CD4-positive, alpha-beta T cell treated with Interleukin-6 at 100 ng/mL for 8 hours (primary cell): ENCODE measurements at places on chromosomes 6 and 20.

- DNase-seq: no peak
Measured at GRCh38 chr6:169577974-169578373, 123.9 kb downstream of the WDR27 start.

DNA sequence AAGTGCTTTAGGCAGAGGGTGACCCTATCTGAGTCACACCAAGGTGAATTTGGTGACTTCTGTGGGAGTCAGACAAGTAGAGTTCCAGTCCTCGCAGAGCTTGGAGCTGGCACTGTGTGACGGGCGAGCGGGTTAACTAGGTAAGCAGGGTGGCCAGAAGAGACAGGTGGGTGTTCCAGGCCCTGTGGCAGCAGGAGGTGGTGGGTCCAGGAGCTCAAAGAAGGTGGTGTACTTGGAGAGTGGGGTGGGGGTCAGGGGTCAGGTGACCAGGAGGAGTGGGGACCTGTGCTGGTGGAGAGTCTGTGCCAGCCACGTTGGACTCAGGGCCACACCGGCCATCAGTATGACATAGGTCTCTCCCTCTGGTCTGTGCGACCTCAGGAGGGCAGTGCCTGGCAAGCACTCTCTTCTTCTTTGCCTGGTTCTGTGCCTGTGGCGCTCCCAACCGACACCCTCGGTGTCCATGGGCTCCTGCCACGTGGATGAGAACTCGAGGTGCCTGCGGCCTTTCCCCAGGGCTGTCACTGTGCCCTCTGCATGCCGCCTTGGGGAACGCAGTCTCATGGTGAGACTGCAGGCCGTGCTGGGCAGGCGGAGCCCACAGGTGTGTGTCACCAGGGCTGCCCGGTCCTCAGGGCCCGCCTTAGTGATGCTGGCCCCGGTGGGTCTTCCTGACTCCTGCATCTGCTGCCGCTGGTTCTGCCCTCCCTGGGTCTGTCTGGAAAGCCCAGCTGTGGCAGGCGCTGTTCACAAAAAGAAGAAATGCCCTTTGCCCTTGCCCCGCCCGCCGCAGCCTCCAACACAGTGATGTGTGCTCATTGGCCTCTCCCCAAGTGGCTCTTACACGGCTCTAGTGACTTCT is 1.6 kb downstream of the MRGBP start:
- no peak for DNase-seq

DNA sequence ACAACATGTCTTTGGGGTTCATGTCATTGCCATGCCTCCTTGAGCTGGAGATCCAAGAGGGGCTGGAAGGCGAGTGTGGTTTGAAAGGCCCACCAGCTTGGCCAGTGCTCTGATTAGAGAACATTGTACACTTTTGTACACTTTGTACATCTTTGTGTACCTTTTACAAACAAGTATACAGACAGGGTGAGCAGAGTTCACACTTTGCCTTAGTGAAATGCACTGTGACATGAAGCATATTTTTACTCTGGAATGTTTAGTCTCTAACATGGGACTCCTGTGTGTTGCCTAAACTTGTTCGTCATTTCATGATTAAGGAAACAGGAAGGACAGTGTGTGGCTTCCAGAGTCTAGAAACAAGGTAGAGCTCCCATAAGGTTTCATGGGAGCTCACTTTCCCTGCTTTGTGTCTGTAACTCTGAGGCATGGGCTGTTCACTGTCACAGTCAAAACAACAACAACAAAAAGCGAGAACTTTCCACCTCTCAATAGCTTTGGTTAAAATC is 225.8 kb upstream of the SOX4 start:
- DNase-seq: no peak

- no peak for DNase-seq
Measured at GRCh38 chr20:54067606-54068174, 2.7 kb downstream of the BCAS1 start.

GRCh38 chr6:53493635-53494025 is 51.3 kb downstream of the GCLC start:
- no peak for DNase-seq

- no peak for DNase-seq
Measured at GRCh38 chr6:119314885-119315272, 34.7 kb downstream of the MAN1A1 start.

DNA sequence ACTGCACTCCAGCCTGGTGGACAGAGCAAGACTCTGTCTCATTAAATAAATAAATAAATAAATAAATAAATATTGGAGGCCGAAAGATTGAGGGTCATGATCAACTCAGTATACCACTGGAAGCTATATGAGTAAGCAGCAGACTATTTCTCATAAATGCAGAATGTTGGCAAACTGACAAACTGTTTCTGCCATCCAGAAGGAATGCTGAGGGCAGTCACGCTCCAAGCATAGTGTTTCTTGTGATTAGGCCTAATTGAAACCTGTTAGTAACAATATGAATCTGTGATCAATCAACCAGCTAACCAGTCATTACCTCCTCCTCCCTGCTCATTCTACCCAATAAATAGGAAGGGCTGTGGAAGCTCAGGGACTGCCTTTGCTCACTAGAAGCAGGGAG is 15.2 kb upstream of the KCNK15 start:
- DNase-seq: no peak

- DNase-seq: no peak
Measured at GRCh38 chr6:89874438-89874837, 19.8 kb upstream of the GJA10 start.

DNA sequence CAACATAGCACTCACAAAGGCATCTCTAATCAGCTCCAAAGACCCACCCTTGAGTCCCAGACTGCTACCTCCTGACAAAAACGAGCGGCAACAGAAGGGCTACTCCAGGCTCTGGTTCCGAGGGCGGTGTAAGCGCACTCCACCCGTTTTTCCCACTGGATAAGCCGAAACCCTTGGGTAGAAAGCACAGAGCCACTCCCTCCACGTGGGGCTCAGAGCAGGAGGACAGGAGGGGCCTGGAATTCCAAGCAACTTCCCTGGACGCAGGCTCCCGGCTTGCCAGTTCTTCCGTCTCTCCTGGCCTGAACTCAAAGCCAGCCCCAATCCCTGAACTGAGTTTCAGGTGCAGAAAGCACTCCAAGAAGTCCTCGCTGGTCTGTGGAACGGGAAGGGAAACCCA is 7.4 kb downstream of the GMEB2 start:
- no peak for DNase-seq

- DNase-seq: no peak
Measured at GRCh38 chr20:24366336-24367004, 103.0 kb upstream of the SYNDIG1 start.

DNA sequence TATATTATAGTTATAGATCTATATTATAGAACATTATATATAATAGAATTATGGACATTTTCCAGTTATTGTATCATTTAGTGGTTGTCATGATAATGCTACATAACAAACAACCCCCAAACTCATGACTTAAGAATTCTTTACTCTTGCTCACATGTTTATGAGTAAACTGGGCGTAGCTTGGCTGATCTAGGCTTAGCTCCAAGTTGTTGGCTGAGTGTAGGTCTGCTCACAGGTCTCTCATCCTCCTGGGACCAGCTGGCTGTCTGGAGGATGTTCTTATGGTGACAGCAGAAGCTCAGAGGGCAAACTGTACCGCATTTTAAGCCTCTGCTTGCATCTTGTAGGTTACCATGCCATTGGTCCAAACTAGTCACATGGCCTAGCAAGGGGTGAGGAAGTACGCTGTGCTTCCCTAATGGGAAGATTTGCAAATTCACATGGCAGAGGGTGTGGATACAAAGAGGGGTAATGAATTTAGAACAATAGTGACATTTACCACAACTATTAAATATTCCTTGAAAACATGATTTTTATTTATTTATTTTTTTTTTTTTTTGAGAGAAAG is 34.2 kb downstream of the ARHGAP40 start:
- no peak for DNase-seq

DNA sequence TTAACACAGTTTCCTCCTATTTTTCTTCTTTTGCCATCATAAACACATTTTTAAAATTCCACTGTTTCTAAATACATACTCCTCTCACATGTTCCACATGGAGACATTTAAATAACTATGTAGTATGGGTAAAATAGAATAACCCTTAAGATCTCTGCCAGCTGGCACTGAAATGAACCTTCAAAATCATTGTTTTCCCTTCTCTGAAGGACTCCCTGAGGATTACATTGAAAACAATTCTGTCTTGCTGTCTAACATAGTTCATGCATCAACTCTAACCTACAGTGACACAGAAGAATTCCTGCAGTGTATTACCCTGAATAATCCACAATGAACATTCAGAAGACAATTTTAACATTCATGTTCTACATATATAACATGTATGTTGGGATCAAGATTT is 1361.8 kb upstream of the CITED2 start:
- DNase-seq: no peak

- no peak for DNase-seq
Measured at GRCh38 chr6:166167801-166168615, at the start of gene TBXT. TBXT (minus strand) TSS chr6:166167851; CDS start chr6:166167591, 260 bp downstream.

GRCh38 chr6:3297909-3298308 is 39.2 kb downstream of the PSMG4 start:
- no peak for DNase-seq

DNA sequence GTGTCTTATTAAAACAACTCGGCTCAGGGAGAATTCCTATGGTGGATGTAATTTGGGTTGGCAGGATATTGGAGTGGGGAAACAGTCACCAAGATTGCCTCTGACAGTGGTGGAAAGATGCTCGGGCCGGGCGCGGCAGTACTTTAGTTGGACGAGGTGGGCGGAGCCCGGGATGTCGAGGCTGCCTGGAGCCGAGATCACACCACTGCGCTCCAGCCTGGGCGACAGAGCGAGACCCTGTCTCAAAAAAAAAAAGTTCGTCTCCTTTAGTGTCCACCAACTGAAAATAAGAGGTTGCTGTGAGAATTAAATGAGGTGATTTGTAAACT is 621 bp downstream of the NOL7 start:
- peak; percentile 9 for DNase-seq

GRCh38 chr6:71463061-71463460 is 174.4 kb downstream of the OGFRL1 start:
- DNase-seq: no peak

DNA sequence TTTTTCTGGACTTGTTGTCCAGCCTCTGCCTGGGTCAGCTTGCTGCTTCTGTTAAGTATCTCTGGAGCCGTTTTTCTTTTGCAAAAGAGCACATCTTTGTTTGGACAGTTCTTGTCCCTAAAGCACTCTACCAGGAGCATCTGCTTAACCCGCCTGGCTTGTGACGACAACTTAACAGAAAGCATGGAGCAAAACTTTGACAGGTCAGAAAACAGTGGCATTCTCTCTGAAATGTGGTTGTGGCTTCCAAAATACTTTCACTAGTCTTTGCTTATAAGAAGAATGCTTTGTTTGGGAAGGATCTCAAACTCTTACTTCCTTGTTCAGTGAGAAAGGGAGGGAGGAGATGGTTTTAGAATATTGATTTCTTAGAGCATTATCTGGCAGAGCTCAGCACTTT is 47.6 kb downstream of the CD109 start:
- no peak for DNase-seq

DNA sequence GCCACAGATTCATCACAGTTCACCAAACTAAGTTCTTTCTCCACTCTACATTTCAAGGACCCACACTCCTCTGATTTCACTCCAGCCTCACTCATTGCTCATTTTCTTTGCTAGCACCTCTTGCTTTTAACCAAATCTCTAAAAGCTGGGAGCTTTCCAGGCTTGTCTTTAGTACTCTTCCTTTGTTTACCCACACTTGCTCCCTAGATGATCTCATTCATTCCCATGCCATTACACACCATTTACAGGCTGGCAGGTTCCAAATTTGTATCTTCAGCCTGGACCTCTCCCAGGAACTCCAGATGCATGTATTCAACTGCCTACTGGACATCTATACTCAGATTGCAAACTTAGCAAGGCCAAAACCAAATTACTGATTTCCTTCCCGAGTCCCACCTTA is 5.3 kb upstream of the GUCA1B start:
- no peak for DNase-seq

GRCh38 chr6:105892577-105893262 is 193.4 kb upstream of the PRDM1 start:
- no peak for DNase-seq

DNA sequence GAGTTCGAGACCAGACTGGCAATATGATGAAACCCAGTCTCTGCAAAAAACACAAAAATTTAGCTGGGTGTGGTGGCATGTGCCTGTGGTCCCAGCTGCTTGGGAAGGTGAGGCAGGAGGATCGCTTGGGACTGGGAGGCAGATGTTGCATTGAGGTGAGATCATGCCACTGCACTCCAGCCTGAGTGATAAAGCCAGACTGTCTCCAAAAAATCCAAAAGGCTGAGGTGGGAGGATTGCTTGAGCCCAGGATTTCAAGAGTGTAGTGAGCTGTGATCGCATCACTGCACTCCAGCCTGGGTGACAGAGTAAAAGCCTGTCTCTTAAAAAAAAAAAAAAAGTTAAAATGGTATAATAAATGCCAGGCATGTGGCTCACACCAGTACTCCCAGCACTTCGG is 1.3 kb upstream of the PTCRA start:
- DNase-seq: no peak

- DNase-seq: no peak
Measured at GRCh38 chr6:111633822-111634221, 28.1 kb upstream of the TRAF3IP2 start.

GRCh38 chr20:12028771-12029170 is 111.1 kb downstream of the BTBD3 start:
- no peak for DNase-seq

DNA sequence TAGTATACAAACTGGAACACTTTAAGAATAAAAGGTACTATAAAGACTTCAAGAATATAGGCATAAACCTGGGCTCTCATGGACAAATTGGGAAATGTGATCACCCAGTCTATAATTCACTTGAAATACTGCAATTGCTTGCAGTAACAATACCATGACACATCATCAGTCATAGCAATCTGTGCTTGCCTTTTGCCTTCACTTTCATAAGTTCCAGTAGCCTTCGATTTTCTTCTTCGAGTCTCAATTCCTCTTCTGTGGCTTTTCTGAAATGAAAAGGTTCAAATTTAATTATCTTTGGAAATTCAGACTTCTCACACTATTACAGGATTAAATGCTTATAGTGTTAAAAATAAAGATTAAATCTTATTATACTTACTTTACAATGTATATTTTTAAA is 96.3 kb upstream of the ZBTB24 start:
- no peak for DNase-seq

DNA sequence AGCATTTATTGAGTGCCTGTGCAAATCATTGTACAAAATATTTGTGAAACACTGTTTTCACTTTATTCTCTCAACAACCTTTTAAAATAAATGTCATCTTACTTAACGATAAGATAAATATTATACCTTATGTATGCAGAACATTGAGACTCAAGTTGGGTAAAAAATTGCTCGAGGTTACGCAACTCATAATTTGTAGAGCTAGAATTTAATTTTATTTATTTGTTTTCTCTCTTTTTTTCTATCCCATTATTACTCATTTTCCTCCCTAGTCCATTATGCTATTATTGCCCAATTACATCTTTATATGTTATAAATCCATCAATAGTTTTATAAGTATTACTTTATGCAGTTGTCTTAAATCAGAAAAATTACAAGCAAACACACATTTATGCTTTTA is 77.4 kb upstream of the ELOVL5 start:
- no peak for DNase-seq

GRCh38 chr6:134757911-134758361 is 192.0 kb downstream of the ALDH8A1 start:
- DNase-seq: no peak
